ENCODE measurements at places on chromosomes 3 and 15.

- peak; percentile 6 for DNase-seq
Observed at GRCh38 chr3:147246906-147247305, 159.4 kb downstream of the ZIC4 start.

- DNase-seq = no peak
Observed at GRCh38 chr15:81024936-81025335, 24.2 kb downstream of the TLNRD1 start.

GRCh38 chr3:72128921-72129320, 344.0 kb upstream of the PROK2 start:
- no peak for DNase-seq

DNA sequence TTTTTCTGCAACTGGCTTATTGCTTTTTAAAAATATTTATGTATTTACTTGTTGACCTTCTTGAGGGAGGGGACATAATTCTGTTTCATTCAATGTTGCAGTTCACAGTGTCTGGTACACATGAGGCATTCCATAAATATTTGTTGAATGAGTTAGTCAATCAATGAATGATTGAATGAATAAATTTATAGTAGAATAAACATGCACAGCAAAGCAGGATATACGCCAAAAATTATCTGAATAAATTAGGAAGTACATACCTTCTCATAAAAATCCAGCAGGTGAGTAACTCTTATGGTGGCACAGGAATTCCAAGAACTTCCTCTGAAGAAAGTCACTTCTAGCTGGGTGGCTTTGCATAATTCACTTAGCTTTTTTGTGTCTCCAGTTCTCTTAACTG, 469.4 kb upstream of the ATP11B start:
- no peak for DNase-seq

DNA sequence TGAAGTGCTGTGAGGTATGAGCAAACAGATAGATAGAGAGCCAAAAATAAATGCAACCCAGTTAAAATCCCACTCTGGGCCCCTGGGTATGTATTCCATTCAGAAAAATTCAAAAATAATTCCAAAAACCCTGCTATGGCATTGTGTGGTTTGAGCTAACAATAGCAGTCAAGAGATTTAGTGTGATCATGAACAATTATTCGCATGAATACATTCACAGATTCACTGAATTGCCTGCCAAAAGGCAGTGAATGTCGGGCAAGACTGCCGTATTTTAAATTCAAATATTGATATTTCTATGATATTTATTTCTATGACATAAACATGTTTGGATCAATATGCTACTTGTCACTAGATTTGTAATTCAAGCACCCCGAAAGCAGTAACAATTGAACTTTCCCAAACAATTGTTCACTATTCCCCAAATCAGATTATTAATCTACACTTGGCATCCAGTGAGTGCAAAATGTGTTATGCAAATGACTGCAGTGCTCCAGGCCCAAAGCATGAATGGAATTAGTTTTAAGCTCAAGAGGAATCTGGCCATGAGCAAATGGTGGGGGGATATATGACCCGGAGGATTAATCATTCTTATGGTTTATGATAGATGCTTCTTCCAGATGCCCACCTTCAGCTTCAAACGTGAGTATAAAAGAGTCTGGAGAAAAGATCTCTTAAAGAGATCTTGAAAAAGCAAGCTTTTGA, 417.0 kb upstream of the MEIS2 start:
- DNase-seq = no peak

- no peak for DNase-seq
Observed at GRCh38 chr15:78035321-78035751, 42.2 kb downstream of the TBC1D2B start.

DNA sequence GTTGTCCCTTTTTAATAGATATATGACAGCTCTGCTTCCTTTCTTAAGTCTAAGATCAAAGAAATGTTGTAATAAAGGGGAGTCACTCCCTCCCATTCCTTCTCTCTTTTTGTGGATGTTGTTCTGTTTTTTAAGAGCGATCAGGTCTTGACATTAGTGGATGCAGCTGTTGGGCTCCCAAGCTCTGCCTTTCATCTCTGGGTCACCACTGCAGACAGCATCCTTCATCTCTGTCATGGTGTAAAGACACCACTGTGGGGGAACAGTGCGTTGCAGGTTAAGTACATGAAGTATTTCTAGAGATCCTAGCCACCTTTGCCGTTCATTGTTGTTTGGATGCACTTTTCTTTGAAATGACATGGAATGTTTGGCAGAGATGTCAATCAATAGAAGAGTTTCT, 17.7 kb downstream of the FNDC3B start:
- no peak for DNase-seq

- DNase-seq = no peak
Observed at GRCh38 chr3:36903119-36903882, 41.6 kb downstream of the TRANK1 start.
